RCC 7860 (cell line): ENCODE measurements at places on chromosomes 3 and 15.

- DNase-seq, result no peak
These were observed 7.4 kb downstream of the GLB1 start for GRCh38 chr3:33089515-33089914.

GRCh38 chr15:80142646-80143045 lies 10.2 kb upstream of the FAH start:
- no peak for DNase-seq

DNA sequence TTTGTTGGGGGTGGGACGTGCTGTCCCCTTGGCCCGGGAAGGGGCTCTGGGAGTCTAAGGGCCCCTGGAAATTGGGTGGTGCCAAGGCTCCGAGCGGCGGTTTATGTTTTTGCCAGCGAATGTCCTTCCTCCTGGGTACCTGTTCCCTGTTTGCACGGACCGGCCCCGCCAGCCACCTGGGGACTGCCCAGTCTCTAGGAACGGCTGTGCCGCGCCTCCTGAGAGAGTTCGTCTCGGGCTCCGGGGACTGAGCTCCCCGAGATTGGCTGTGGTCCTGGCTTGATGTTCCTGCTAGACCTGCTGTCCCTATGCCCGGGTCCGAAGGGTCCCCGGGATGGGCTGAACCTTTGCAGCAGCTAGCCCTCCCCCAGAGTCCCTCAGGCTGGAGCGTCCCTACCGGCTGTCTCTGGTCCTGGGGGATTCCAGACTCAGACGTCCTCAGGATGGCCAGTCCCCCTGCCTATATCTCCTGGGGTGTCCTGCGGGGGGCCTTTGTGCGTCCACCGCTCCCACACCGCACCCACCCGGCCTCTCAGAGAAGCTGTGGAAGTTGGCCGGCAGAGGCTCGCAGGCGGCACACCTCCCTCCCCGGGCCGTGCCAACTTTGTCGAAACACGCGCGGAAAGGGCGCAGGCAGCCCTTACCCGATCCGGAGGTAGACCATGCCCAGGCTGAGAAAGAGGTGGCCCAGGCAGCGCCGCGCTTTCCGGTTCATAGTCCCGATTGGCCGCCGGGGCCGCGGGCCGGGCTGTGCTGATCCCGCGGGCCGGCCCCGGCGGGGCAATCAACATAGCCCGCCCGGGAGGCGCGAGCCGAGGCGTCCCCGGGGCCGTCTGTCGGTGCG lies 547 bp downstream of the WNT7A start:
- DNase-seq, result no peak

GRCh38 chr3:51718547-51719409 lies 11.9 kb downstream of the GRM2 start:
- DNase-seq, result peak; percentile 49

- DNase-seq, result no peak
These were observed 38.1 kb upstream of the NMNAT3 start for GRCh38 chr3:139715743-139716360.

- no peak for DNase-seq
These were observed 170.0 kb upstream of the NDN start for GRCh38 chr15:23857028-23857641.

- DNase-seq, result no peak
These were observed 80.7 kb upstream of the SLC25A26 start for GRCh38 chr3:66140106-66140505.

DNA sequence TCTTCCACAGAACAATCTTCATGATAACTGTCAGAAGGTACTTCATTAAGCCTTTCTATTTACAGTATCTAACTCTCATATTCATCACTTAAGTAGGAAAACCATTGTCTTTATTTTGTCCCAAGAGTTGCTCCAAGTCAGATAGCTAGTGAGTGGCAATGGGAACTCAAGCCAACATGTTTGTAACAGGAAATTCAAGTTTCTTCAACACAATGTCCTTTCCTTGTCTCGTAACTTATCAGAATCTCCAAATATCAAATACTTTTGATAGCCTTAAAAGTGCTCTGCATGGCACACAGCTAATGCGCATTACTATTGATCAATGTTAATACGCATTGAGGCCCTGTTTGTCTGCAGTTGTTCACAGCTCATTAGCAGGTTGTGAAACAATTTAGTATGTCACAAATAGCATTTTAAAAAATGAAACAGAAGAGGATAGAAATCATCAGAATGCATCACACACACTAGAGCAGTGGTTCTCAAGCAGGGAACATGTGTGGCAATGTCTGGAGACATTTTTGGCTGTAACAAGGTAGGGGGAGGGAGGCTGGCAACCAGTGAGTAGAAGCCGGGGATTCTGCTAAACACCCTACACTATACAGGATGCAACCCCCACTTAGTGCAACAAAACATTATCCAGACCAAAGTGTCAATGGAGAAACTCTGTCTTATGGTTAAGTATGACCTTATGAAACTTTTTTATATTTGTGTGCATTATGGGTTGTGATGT lies 27.5 kb downstream of the BTLA start:
- DNase-seq, result no peak

GRCh38 chr15:31278544-31279220 lies 48.0 kb upstream of the KLF13 start:
- DNase-seq, result no peak

DNA sequence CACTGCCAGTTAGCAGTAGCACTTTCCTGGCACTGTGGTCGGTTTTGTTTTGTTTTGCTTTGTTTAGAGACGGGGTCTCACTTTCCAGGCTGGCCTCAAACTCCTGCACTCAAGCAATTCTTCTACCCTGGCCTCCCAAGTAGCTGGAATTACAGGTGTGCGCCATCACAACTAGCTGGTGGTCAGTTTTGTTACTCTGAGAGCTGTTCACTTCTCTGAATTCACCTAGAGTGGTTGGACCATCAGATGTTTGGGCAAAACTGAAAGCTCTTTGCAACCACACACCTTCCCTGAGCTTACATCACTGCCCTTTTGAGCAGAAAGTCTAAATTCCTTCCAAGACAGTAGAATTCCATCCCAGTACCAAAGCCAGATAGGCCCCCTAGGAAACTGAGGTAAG lies 22.6 kb downstream of the CLDN18 start:
- no peak for DNase-seq

- DNase-seq, result no peak
These were observed 93.7 kb downstream of the SHQ1 start for GRCh38 chr3:72754582-72754981.

- DNase-seq, result no peak
These were observed 25.8 kb downstream of the ARHGEF3 start for GRCh38 chr3:56775838-56776555.

DNA sequence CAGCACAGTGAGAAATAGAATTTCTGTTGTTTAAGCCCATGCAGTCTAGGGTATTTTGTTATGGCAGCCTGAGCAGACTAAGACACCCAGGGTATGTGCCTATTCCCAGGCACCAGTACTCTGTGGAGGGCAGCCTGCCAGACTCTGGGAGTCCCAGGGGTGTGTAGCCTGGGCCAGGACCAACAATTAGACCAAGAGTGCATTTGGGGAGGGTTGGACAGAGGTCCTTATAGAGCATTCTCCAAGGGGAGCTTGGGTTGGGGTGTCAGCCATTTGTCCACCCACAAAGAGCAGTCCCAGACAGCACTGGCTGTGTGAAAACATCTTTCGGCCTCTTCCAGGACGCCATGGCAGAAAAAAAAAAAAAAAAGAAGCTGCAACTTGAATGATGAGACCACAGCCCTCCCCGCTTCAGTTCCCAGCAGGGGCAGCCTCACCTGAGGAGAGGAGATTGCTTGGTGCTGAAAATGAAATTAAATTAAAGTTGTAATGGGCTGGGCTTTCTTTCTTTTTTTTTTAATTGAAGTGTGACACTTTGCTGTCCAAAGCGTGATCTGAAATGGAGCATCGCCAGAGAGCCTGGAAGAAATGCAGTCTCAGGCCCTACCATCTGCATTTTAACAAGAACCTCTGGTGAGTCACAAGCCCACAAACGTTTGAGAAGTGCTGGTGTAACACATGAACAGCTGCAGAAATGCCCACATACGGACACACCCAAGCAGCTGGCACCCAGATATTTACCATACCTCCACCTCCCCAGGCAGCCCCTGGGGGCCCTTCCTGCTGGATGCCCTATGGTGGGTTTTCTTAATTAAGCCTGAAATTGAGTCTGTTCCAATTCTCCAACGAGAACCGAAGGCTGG lies 21.3 kb upstream of the CAV3 start:
- peak; percentile 34 for DNase-seq

DNA sequence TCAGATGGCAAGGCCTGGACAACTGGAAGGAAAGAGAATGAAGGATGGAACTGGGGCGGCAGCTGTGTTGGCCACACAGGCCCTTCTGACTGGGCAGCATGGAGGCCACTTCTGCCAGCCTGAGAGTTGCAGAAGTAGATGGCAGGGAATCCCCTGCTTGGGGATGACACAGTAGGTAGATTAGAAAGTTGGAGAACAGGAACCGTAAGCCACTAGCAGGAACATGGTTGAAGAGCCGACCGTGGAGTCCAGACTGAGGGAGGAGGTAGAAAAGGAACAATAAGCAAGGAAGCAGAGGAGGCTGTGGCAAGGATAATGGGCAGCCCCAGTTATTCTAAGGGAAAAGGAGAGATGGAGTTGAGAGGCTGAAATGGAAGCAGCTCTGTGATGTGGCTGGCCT lies 26.4 kb upstream of the ZNF774 start:
- no peak for DNase-seq

GRCh38 chr15:39287322-39288195 lies 293.3 kb upstream of the THBS1 start:
- peak; percentile 28 for DNase-seq

DNA sequence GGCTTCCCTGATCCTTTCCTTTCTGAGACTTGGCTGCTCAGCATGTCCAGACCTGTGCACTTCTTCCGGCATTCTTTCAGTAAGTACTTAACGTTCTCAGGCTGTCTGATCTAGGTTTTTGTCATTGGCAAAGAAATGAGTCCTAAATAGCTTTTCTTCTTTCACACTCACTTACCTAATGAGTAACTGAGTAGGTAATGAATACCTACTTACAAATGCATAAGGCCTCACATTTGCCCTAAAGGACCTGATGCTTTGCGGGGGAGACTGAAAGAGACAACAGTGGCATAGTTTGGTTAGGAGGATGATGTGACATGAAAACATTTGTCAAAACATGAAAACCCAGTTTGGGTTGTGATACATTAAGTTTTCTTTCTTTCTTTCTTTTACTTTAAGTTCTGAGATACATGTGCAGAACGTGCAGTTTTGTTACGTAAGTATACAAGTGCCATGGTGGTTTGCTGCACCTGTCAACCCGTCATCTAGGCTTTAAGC lies 516.7 kb upstream of the CFAP20DC start:
- DNase-seq, result peak; percentile 64

- DNase-seq, result no peak
These were observed 65.9 kb downstream of the GPR176 start for GRCh38 chr15:39854161-39854560.

DNA sequence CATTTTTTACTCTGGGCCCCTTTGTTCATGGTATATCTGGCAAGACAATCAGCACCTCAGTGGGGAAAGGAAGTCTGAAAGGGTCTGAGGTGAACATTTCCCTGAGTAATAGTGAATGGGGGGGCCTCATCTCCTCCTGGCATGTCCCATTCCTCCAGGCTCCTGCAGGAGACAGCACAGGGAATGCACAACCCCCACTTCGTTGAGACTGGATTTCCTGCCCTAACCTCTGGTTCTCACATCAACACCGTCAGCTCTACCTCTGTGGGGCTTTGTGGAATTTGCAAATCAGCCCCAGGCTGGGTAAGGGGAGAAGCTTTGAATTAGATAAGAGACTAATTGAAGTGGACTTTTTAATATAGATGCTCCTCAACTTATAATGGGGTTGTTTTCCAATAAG lies 168.3 kb upstream of the TRIM42 start:
- DNase-seq, result no peak

DNA sequence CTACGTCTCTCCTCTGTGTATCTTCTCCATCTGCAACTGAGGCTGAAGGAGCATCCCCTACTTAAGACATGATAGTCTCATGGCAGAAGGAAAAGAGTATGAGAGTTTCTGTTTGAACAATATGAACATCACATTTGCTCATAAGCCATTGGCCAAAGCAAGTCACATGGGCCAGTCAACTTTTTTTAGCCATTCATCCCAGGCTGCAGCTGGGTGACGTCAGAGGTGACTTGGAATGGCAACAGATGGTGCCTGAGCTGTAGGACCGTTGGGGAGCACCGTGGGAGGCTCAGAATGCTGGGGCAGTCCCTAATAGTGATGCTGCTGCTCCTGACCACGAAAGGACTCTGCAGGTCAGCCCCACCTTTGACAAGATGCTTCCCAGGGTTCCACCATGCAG lies 58.7 kb downstream of the CRTC3 start:
- no peak for DNase-seq

DNA sequence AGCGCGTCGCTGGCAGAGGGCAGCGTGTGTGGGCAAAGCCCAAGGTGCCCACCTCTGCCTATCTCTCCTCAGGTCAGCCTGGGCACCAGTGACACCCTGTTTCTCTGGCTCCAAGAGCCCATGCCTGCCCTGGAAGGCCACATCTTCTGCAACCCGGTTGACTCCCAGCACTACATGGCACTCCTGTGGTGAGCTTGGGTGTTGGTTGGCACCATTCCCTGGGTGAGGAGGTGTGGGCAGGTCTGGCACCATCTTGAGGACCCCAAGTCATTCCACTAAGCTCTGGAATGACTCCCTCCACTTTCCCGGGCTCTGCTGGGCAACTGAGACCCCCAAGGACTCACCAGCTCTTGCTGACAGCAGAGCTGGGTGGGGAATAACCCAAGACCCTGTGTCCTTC lies 28.5 kb downstream of the XYLB start:
- no peak for DNase-seq

GRCh38 chr3:184688251-184688881 lies 23.5 kb downstream of the MAGEF1 start:
- no peak for DNase-seq

GRCh38 chr3:31978553-31978952 lies 2.5 kb downstream of the OSBPL10 start:
- no peak for DNase-seq

DNA sequence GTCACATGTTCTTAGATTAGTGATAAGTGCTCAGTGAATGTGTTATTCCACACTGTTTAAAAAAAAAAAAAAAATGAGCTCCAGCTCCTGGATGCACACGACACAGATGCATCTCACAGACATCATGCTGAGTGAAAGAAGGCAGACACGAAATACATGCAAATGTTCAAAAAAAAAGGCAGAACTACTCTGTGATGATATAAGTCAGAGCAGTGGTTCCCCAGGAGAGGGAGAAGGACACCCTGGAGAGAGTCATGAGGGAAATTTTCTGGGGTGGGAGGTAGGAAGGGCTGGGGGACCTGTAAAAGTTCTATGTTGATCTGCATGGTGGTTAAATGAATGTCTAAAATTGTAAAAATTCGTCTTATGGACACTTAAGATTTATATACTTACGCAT lies 4.3 kb downstream of the CSRNP1 start:
- DNase-seq, result no peak

GRCh38 chr15:70274255-70274880 lies 176.7 kb upstream of the TLE3 start:
- DNase-seq, result no peak

GRCh38 chr15:60762638-60763037 lies 283.7 kb upstream of the ICE2 start:
- DNase-seq, result no peak
